ENCODE measurements at places on chromosomes 4 and X. TPM values are rescaled to one million over a fixed set of nuclear protein-coding genes. Genes with fewer than 3 reads are reported as not detected.

DNA sequence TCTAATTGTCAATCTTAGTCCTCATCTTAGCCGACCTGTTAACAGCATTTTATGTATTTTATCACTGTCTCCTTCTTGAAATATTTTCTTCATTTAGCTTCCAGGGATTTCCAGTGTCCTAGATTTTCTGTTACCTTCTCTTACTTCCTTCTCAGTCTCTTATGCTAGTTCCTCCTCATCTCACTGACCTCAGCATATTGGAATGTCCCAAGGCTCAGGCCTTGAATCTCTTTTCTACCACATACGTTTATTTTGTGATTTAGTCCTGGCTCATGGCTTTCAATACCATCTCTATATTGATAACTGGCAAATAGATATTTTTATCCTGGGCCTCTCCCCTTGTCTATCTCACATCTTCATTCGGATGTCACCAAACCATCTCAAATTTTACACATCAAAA lies 61.1 kb downstream of the IQCM start:
- no peak for DNase-seq

The ITM2A gene
- 233 TPM for total RNA-seq

DNA sequence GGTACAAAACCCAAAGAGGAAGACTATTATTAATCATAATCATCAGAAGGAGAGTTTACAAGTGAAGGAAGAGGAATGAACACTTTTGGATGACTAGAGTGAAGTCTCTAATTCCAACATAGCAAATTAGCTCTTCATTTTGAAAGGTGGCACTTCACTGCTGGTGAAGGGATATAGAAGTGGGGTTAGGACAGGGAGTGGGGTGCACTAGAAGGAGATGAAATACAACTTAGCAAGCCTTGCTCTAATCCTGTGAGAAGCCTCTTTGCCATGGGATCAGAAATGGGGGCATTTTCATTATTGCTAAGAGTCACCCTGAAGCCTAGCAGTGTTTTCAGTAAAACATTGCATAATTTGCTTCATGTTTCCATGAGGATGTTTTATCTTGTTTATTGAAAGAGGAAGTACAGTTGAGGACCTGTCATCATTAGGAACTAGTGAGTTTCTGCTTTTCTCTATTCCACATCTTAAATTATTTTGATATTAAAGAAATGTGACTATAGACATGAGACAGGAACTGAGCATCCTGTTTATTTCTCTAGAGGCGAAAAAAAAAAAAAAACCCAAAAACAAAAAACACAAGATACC lies 9.3 kb upstream of the GRPR start:
- DNase-seq, result no peak

The TASL gene
- total RNA-seq, result 0.92 TPM

The H2BW2 gene
- not detected for total RNA-seq

DNA sequence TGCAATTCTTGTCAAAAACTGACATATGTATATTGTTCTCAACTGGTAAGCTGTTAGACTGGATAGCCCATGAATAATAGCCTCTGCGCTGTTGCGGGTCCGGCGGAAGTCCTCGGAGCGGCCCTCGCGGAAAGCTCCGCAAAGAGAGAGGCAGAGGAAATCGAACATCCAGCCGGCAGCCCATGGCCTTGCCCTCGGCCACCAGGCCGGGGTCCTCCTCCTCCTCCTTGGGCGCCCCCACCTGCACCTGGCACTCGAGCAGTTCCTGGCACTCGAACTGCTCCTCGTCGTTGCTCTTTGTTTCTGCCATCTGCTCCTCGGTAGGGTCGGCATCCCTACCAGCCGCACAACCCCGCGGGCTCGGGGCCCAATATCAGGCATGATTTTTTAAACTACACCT lies 1176.3 kb downstream of the PCDH18 start:
- no peak for DNase-seq

The EPGN gene
- not detected for total RNA-seq

DNA sequence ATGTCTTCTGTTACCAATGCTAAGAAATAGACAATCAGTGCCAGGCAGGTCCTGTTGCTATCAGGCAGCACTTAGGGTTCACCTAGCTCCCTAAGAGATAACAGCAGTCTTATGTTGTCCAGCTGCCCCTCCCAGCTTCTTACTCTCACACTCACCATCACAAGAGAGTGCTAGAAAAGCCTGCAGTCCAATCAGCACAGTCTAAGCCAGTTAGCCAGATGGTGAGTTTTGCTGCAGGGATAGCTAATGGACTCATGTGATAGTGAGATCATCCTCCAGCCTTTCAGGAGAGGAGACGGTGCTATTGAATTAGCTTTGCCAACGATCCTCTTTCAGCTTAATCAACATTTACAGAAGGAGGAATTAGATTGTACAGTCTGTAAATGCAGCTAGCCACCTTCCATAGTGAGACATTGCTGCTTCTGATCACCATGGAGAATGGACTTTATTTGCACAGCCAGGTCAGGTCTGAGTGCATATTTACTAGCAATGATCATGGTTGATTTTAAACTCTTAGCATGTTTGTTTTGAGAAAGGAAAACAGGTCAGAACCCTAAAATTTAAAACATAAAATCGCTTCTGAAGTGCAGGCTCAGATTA lies 438.3 kb downstream of the CENPC start:
- DNase-seq, result no peak

GRCh38 chrX:132657876-132658275 lies 169.0 kb upstream of the MBNL3 start:
- DNase-seq, result no peak

DNA sequence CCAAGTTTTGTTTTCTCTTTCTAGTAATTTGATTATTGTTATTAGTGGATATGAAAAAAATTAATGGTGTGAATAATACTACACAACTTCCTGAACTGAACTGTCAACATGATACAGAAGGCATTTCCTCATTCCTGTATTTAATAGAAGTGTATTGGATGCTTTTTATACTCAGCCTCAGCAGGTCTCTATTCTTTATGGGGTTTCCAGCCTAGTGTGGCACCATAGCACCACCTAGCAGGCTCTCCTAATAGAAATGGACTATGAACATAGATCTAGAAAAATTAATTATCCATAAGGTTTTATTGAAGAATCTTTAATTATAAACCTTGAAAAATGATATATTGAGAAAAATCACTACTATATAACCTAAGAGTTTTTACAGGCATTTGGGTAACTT lies 52.4 kb downstream of the GLRB start:
- DNase-seq, result no peak

DNA sequence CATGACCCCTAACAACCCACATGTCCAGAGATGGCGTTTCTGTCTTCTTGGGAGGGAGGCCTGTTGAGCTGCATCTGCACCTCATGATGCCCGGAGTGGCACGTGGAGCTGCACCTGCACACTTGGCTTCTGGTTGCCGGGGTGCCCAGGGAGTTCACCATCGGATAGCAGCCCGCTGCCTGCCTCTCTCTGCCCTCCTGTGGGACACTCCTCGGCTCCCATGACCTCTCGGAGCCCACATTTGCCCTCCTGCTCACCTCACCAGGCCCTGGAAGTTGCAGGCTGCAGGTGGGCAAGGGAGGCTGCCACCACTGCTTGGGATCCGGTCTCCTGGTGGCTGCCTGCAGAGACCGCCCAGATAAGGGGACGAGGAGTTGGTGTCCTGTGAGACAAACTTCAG lies 74.1 kb downstream of the TRAPPC11 start:
- DNase-seq, result no peak

DNA sequence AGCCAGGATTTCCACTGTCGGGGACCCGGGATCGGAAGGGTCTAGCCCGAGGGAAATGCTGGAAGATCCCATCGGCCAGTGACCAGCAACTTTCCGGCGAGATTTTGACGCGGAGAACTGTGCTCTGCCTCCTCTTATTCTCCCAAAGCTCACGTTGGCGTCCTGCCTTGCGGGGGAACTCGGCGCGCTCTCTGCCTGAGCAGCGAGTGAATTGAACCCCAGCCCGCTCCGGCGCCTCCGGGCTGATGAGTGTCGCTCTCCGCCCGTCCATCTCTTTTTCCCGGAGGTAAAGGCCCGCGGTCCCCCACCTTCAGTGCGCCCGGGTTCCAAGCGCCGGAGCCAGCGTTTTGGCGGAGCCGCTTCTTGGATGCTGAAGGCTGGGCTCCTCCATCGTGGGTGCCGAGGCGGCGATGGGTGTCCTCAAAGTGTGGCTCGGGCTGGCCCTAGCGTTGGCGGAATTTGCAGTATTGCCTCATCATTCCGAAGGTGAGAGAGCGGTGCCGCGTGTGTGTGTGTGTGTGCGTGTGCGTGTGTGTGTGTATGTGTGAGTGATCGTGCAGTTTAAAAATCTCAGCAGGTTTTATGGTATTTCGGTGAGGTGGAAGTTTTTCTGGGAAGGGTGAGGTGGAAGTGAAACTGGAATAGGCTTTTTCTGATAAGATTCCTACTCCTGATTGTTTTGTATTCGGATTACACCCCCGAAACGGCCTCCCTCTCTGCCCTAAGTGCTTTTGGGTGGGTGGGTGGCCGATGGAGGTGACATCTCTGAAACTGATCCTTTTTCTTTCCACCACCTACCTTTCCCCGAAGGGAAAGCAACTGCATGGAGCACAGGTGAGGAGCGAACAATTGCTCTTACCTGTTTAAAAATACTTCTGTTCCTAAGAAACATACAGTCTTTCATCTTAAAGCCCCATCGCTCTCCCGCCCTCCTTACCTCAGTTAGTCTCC lies 752 bp downstream of the FRAS1 start:
- peak; percentile 76 for DNase-seq

The SPIN4 gene
- 3.2 TPM for total RNA-seq

The NWD2 gene
- 1.5 TPM for total RNA-seq

The USP46 gene
- total RNA-seq, result 24.8 TPM

DNA sequence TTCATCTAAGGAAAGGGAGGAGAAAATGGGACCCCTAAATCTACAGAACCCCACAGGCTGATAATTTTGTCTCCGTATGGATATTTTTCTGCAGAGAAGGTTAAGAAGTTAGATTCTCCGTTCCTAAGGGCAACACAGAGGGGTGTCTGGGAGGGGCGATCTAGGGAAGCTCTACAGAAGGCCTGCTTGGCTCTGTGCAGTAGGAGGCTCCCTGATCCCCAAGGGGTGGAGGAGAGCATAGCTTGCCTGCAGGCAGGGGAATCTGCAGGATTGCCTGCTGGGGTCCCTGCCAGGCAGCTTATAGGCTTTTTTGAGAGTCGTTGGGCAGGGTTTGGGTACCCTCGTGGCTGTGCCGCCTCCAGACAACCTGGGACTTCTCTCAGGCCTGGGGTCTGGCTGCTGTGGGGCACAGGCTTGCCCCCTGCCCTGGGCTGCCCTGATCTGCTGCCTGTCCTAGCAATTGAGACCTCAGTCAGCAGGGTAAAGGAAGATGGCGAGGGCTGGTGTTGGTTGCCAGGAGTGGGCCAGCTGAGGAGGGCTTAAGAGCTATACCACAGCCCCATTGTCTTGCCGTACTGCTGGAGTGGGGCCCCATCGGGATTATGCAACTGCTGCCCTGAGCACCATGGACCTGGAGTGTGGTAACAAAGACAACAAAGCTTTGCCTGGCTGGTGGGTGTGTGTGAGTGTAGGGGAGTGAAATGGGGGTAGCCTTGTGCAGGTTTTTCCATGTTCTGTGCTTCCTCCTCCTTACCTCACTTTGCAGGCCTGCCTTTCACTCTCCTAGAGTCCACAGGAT lies 74.1 kb downstream of the EFNB1 start:
- DNase-seq, result no peak

GRCh38 chrX:10702031-10702430 lies 81.6 kb upstream of the MID1 start:
- DNase-seq, result no peak

The FGFBP1 gene
- not detected for total RNA-seq

DNA sequence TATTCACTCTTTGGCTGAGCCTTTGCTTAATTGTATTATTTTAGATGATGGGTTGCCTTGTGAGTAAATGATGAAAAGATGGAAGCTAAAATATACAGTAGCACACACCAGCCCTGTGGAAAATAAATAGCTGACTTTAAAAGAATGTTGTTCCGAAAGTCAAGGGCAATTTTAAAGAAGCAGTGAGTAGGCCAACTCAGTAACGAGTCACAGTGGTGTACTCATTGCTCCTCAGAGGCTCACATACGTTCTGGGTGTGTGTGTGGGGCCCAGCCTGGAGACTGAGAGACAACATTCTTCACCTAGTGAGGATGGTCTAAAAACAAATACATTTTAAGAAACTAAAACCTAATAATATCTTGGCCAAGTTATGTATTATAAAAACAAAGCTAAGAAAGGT lies 640.3 kb downstream of the TRIML1 start:
- no peak for DNase-seq

The CDKL2 gene
- total RNA-seq, result 1.5 TPM

DNA sequence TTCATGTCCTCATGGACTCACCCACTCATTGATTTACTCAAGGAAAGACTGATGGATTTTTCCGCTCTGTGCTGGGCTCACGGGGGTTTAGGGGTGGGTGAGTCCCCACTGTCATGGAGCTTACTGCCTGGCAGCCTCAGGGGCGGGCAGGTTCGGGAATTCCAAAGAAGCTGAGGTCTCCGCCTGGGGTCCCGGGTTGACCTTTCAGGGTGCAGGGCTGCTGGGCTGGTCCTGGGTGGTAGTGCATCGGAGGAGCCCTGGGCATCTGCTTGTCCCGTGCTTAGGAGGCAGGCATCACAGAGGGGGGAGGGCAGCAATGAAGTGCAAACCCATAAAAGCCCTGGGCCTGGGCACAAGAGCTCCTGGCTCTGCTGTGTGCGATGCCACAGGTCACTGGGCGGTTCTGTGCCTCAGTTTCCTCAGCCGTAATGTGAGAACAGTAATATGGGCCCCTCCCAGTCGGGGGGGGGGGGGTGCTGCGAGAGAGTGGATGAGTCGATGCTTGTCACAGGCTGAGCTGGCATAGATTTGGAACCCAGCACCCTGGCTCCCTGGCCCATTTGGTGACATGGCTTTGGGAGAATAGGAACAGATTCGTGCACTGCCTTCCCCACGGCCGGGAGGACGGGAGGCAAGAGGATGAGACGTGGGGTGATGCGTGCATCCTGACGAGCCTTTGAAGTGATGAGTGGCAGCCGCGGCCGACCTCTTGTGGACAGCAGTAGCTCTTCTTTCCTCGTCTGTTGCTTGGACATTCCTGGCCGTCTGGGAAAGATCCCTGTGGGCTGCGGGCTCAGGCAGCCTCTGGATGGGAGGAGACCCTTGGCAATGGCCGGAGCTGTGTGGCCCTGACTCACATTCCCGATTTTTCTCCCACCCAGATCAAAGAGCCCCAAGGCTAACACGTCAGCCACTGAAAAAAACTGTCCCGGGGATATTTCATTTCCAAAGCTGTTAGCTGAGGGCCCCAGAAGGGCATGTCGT lies 42.0 kb downstream of the PSAPL1 start:
- DNase-seq, result peak; percentile 66

DNA sequence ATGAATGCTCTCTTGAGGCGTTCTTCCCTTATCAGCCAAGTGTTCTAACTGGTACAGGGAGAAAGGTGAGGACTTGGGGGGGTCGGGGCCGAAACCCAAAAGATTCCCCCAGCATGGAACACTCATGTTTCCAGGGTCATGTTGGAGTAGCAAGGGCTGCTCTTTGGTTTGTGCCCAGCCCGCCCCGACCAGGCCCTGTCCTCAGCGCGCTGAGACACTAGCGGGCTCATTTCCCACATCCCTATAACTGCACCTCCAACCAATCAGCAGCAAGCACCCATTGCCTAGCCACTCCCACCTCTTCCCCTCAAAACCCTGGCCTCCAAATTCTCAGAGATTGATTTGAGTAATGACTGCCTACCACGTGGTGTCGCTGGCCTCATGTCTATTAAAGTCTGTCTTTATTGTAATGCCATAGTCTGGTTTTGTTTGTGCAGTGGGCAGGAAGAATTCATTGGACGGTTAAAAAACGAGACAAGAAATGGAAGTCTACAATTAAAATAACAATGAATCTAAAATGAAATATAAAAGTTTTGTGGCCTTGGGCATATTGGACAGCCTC lies 1928.4 kb downstream of the STIM2 start:
- no peak for DNase-seq

Measured in stomach (tissue), 19 donors.